Myocyte (in vitro differentiated cells): ENCODE measurements at places on chromosomes 4 and X. TPM values are rescaled to one million over a fixed set of nuclear protein-coding genes. Genes with fewer than 3 reads are reported as not detected.

The STK32B gene
- total RNA-seq: 0.29 and 0.52 TPM in 2 replicates

The BEX2 gene
- total RNA-seq: 6.5 and 11.7 TPM in 2 replicates

The ARFIP1 gene
- 22.9 and 26.7 TPM in 2 replicates for total RNA-seq

The ANXA3 gene
- 0.16 TPM in 1 of 2 replicates, not detected in the other for total RNA-seq

The ENAM gene
- total RNA-seq: 0.21 and 0.83 TPM in 2 replicates

The NUP54 gene
- total RNA-seq: 19.4 and 20.8 TPM in 2 replicates

The PLP1 gene
- 0.56 TPM in 1 of 2 replicates, not detected in the other for total RNA-seq

The MEPE gene
- total RNA-seq: not detected in 2 replicates

The PDE5A gene
- 0.91 and 1.6 TPM in 2 replicates for total RNA-seq
